Activated CD8-positive, alpha-beta memory T cell treated with anti-CD3 and anti-CD28 coated beads, Interleukin-2, amount 50 U/mL, for 4 hours (primary cell): ENCODE measurements at places on chromosomes 5 and 9.
A peak's percentile ranks its signal among the peaks of the same experiment; 100 is the strongest.

- no peak for DNase-seq
These were observed 289.5 kb upstream of the IL12B start for GRCh38 chr5:159619826-159620225.

DNA sequence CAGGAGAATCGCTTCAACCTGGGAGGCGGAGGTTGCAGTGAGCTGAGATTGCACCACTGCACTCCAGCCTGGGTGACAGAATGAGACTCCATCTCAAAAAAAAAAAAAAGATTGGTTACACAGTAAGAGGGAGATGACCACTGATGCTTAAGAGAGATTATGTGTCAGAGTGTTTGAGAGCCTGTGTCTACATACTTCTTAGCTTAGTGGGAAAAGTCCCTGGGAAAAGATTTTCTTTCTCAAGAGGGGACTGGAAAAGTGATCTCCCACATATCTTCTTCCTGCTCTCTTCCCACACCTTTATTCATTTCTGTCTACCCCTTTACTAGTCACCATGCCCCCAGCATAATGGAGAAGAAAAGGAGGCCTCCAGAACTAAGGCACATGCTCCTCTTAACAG is 55.2 kb downstream of the MCTP1 start:
- no peak for DNase-seq

GRCh38 chr5:126926187-126926586 is 104.2 kb downstream of the MARCHF3 start:
- DNase-seq = no peak

DNA sequence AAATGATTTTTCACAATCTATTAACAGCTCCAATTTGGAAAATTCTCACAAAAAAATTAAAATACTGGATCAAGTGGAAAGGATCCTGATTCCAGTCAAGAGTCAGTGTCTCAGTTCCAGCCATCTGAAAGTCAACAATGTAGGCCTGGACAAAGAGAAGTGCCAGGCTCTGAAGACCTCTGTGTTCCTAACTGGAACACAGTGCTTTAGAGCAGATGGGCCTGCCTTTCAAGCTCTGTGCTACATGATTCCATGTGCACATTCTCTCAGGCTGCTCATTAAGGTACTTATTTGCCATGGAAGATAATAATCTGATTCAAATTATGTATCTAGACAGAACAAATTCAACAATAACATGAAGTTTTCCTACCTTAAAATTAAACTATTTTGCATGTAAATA is 30.2 kb upstream of the ALDH1A1 start:
- no peak for DNase-seq

DNA sequence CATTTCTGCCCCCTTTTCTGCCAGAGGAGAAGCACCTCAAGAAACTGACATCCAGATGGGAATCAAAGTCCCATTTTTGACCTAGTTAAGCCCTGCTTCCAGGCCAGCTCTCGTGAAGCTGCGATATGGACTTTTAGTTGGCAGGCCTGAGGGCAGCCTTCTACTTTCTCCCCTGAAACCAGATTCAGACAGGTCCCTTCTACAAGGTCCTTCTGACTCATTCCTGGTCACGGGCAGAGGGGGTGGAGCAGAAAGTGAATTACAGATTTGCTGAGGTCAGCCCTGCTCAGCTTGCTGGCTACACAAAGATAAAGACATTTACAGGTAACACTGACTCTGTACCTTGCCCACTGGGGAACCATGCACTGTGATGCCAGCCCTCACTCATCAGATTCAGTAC is 52.8 kb upstream of the TUT7 start:
- no peak for DNase-seq

- DNase-seq = no peak
These were observed 123.5 kb downstream of the RASEF start for GRCh38 chr9:82939451-82939850.

DNA sequence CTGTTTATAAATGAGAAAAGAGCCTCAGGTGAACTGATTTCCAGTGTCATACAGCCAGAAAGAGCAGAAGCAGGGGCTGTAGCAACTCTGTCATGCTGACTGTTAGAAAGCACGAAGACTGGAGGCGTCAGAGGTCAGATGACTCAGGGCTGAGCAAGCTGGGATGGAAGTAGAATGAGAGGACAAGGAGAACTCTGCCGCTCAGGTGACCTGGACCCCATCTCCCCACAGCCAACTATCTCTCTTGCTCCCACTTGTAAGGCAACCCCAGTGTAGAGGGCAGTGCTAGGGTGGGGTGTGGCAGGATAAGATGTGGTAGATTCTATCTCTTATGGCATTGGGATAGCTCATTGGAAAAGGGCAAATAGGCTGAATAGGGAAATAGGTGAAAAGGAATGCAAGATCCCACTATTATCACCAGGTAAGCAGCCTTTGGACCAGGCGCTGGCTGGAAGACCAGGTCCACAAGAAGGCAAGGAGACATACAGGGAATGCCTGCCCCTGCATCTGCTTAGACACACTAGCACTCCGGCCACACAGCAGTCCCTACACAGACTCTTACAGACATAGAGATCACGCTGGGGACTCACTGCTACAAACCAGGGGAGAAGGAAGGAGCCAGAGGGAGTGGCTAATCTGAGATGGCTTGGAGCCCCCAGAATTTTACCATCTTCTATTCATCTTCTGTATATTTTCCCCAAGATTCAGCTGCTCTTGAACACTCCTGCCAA is 21.2 kb upstream of the LOX start:
- DNase-seq = no peak

DNA sequence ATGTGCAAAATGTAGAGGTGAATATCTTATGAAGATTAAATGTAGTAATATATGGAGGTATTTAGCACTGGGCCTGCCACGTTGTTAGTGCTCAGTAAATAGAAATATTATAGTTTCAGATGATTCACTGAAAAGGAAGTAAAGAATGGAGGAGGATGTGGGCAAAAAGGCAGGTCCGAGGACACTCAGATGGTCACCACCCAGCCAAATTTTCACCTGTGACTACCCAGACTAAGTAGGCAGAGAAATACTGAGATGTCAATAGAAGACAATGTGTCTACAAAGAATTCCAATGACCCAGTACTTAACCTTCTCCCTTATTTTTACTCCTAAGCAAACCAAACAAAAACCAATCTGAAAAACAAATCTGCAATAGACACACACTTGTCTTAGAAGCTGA is 70.3 kb upstream of the ATP10B start:
- no peak for DNase-seq

DNA sequence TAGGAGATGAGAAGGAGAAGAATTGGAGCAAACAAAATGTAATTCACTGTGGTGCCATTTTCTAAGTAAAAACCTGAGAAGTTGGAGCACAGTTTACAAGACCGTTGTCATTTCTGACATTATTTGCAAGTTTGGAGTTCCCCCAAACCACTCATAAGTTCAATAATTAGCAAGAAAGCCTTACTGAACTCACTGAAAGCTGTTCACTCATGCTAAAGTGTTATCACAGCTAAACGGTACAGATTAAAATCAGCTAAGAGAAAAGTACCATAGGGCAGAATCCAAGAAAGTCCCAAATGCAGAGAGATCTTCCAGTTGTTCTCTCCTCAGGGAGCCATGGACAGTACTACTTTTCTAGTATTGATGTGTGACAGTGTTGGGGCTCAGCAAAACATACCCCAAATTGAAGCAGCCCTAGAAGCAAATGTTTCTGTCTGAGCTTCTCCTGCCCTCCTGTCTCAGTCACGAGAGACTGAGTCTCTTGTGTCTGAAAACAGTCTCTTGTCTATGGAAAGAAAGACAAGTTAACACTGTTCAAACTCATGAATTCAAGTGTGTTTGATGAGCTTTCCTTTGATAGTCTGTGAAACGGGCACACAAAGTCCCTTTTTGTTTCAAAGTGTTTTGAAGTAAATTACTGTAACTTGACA is 221.2 kb downstream of the GABRG2 start:
- DNase-seq = no peak

DNA sequence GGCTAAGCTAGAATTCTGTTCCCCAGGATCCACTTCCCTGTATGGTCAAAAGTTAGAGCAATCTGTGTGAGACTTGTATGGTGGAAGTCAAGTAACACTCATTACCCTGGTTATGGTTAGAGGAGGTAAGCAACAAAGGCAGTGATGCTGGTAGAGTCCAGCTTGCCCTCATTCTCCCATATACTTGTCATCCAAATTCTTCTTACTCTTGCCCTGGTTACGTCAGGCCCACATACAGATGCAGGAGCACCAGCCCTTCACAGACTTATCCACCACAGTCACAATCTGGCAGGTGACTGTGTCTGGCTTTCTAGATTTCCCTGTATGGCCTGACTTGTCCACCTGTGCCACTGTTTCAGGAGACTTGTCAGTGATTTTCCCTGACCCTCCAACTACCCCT is 35.4 kb downstream of the PGGT1B start:
- DNase-seq = no peak

GRCh38 chr5:74631081-74631953 is 9.2 kb downstream of the ENC1 start:
- DNase-seq = peak; percentile 17

GRCh38 chr5:98319299-98320011 is 454.0 kb upstream of the RGMB start:
- no peak for DNase-seq

GRCh38 chr5:13350767-13351166 is 593.7 kb downstream of the DNAH5 start:
- DNase-seq = no peak

DNA sequence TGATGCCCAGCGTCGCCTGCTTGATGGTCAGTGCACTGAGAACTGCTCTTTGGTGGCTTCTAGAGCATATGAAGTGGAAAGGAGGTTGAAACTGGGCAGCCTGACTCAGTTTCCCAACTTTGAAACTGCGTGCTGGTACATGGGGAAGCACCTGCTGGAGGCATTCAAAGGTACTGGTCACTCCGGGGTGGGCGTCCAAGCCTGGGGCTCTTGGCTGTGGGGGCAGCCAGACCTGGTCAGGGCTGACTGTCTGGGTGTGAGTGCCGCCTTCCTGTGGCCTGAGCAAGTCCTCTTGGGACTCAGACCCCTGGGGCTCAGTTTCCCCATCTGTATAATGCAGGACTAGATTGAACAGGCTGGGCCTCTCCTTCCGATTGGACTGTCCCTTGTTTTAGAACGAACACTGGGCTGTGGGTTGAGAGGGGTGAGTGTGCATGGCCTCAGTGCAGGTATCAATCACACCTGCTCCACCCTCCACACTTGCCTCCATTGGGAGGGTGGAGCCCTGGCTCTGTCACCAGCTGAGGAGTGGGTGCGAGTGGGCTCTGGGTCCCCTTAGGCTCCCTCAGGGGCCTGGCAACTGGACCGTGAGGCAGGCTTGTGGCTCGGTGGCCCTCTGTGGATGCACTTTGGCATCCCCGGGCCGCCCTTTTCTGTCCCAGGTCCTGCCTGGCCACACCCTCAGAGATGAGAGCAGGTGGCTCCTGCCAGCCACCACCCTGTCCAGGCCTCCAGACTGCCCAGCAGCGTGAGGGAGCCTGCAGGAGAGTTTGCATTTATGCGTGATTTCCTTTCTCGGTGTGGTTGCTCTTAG is 80.2 kb downstream of the PHF2 start:
- DNase-seq = peak; percentile 5

DNA sequence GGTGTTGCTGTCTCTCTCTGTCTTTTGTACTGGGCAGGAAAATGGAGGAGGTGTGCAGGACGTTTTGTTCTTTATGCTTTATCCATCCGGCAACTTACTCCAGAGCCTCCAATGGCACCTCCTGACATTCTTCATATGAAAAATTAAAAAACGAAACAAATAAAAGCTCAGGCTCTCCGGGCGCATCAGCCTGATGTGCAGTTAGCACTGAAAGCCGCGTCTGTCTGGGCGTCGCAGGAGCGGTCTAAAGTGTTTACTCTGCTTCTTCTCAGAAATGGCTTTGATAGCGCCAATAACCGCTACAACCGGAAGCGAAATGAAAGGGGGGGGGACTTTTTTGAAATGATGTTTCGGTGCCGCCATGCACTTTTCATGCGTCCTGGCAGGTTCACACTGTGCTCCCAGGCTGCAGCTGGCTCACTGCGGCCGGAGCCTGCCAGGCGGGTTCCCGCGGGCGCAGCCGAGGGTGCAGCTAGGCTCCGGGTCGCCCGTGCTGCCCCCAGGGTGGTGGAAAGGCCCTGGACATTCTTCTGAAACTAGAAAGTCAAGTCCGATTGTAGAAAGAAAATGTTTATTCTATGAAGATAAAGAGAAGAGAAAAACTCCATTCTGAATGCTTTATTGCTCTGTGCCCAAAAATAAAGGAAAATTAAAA is 407.7 kb upstream of the IRX1 start:
- DNase-seq = no peak

DNA sequence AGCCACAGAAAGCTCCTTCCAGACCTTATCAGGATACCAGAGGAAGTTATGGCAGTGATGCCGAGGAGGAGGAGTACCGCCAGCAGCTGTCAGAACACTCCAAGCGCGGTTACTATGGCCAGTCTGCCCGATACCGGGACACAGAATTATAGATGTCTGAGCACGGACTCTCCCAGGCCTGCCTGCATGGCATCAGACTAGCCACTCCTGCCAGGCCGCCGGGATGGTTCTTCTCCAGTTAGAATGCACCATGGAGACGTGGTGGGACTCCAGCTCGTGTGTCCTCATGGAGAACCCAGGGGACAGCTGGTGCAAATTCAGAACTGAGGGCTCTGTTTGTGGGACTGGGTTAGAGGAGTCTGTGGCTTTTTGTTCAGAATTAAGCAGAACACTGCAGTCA is 70.8 kb upstream of the ENTREP1 start:
- DNase-seq = no peak

- DNase-seq = no peak
These were observed 2.6 kb upstream of the AFAP1L1 start for GRCh38 chr5:149268928-149269557.

- DNase-seq = no peak
These were observed 26.7 kb downstream of the LNPEP start for GRCh38 chr5:96962540-96962991.

DNA sequence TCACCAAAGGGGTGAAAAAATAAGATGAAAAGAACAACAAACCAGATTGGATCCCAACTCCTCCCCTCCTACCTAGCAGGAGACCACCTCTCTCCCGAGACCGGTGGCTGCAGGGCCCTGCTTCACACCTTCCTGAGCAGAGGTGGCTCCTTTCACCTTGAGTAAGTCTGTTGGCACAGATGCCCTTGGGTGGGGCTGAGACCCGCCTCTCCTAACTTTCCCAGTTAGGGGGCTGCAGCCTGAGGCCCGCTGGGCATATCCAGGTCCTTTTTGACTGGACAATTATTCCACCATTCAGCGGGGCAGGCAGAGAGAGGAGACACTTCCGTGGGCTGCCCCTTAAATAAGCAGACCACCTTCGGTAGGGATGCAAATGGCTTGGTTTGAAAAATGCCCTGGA is 1.3 kb downstream of the SLC25A48 start:
- no peak for DNase-seq

DNA sequence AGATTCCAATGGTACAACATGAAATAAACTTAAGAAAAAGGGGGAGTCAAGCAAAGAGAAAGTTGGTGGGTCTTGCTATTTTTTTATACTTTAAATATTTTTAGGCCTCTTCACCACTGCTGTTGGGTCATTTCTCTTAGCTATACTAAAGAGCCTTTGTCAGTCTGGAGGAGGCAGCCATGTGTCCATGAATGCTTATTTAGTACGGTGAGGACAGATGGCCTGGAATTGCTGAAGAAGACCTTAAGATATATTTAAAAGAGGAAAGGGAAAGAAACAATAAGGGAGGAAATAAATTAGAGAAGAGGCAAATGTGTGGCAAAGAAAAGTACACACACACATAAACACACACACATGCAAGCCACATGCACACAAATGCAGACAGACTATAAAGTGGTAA is 560.5 kb upstream of the MEF2C start:
- no peak for DNase-seq

GRCh38 chr5:14501353-14502293 is 80.0 kb upstream of the OTULINL start:
- no peak for DNase-seq
